ENCODE measurements at places on chromosomes 1 and 21.

GRCh38 chr1:19639999-19640362 is 4.1 kb upstream of the NBL1 start:
- no peak for DNase-seq

DNA sequence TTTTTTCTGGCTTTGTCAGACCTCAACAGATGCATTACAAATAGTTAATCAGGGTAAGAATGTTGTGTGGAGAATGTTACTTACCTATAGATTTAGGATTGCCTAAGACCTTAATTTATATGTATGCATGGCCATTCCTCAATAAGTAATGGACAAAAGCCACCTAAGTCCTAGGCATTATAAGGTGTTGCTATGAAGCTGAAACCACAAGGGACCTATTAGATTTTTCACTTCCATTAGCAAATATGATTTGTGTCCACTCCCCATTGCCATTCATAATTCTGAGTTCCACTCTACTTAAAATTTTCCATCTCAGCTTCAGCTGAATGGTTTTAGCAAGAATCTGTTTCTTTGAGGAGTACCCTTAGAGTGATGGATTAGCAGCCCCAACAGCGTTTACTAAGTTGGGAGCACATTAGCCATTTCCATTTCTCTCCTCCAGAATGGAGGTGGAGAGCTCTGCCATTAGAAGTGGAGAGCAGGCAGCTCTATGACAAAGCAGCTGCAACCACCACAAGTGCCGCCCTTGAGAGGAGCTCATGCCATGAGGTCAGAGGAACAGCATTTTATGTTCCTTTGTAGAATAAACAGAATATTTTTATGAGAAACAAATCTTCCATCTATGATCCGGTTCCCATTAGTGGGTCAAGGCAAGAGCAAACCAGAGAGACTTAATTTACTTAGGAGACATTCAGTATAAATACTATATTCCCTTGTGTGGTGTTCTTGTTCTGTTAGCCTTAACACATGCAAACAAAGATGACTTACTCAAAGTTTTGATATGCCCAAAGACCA is 28.9 kb upstream of the C1orf87 start:
- DNase-seq: no peak

DNA sequence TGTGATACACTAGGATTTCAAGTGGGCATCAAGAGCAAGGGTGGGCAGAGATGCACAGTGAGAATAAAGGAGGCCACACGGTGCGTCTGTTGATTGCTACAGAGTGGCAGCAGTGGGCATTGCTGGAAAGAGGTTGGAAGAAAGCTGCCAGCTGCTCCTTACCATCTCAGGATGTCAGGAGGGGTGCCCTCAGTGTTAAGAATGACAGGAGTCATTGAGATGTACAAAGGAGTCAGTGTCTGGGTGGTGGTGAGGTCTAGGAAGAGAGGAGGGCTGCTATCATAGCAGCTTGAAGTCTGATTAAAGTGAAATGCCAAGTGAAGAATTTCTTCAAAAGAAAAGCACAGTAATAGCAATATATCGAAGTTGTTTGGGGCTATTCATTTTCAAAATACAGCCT is 992.7 kb downstream of the TTLL7 start:
- DNase-seq: no peak

- DNase-seq: no peak
Measured at GRCh38 chr1:165411396-165411795, 33.5 kb downstream of the RXRG start.

- no peak for DNase-seq
Measured at GRCh38 chr1:6580593-6581409, 1.0 kb downstream of the ZBTB48 start.

DNA sequence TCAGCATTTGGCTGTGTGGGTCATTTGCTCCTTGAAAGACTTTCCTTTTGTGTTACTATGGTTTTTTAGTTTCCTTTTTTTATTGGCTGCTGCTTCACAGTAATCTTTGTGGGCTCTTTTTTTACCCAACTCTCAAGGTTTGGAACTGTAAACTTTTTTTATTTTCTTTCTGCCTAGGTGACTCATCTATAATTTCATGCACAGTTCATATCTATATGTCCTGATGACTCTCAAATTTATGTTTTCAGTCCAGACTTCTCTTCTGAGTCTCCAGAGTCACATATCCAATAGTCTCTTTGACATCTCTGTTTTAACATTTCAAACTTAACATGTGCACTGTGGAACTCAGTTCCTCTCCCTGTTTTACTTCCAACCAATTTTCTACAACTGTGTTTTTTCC is 83.4 kb downstream of the ATF6 start:
- DNase-seq: no peak
